CD4-positive, alpha-beta T cell treated with Interleukin-4 for 1 hour (primary cell): ENCODE measurements at places on chromosomes 2 and 18.
A peak's percentile ranks its signal among the peaks of the same experiment; 100 is the strongest.

DNA sequence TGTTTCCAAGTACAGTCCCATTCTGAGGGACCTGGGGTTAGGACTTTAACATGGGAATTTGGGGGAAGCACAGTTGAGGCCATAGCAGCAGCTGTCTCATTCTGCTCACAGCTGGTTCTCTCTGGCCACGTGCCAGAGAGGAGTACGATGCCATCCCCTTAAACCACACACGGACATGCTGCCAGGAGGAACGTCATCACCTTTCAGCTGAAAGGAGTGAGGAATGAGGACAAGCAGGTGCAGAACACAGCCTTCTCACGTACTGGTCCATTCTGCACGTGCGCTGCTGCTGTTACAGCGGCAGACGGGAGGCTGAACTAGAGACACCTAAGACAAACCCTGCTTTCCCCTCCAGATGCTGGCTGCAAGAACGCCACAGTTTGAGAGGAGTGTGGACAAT, 33.5 kb downstream of the ODC1 start:
- DNase-seq, result no peak

DNA sequence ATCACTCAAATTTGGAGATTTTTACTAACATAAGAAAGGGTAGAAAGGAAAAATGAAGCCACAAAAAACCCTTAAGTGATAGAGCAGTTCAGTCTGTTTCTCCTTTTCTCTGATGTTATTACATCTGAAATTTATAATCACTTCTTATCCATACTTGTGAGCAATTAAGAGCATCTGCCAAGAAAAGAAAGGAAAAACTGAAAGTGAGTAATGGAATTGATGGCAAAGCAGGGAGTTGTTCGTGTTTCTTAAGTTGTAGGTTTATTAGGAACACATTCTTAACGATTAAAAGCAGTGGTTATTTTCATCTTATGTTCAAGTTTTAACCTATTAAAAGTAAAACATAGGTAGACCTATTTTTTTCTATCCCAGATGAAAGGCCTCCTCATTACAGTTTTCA, 277.7 kb downstream of the RND3 start:
- no peak for DNase-seq

DNA sequence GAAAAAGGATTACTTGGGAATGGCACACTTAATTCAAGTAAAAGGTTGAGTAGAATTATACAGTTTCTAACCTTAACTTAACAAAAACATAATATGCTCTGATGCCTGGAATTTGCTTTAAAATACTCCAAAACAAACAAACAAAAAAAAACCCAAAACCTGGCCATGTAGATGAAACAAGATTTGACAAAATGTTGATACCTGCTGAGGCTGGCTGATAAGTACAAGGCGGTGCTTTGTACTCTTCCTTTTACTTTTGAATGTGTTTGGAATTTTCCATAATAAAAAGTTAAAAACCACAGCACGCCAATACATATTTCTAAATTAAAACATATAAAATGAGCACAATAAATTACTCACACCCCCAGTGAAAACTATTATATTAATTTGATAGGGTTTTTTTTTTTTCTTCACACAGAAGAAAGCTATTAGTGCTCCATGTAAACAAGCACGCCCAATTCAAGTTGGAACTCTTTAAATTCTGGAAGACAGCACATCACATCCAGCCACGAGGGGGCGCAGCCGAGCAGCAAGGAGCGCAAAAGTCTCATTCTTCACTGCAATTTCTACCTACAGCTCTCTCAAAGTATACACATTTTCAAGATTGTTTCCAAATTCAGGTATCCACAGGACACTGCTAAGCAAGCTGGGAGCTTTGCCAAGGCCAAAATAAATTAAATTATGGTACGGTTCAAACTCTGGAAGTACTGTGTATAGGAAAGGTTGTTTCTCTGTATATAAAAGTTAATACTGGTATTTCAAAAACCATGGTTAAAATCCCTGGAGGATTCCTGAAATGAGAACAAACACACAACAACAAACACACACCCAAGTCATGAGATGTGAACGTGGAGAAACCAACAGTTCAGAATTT, 7.5 kb downstream of the SERTAD2 start:
- peak; percentile 85 for DNase-seq

- no peak for DNase-seq
Observed at GRCh38 chr18:73647391-73647790, 500.2 kb downstream of the FBXO15 start.

- DNase-seq, result no peak
Observed at GRCh38 chr2:19504400-19505198, 146.2 kb upstream of the OSR1 start.

GRCh38 chr2:199940373-199940772, 14.9 kb downstream of the TYW5 start:
- DNase-seq, result no peak
